Stimulated activated CD4-positive, alpha-beta T cell treated with anti-CD3 and anti-CD28 coated beads, Interleukin-4, amount 100 ng/mL, for 1 hour (primary cell): ENCODE measurements at places on chromosomes 2 and 18.

- DNase-seq: no peak
Observed at GRCh38 chr2:47386551-47386950, 16.4 kb upstream of the MSH2 start.

DNA sequence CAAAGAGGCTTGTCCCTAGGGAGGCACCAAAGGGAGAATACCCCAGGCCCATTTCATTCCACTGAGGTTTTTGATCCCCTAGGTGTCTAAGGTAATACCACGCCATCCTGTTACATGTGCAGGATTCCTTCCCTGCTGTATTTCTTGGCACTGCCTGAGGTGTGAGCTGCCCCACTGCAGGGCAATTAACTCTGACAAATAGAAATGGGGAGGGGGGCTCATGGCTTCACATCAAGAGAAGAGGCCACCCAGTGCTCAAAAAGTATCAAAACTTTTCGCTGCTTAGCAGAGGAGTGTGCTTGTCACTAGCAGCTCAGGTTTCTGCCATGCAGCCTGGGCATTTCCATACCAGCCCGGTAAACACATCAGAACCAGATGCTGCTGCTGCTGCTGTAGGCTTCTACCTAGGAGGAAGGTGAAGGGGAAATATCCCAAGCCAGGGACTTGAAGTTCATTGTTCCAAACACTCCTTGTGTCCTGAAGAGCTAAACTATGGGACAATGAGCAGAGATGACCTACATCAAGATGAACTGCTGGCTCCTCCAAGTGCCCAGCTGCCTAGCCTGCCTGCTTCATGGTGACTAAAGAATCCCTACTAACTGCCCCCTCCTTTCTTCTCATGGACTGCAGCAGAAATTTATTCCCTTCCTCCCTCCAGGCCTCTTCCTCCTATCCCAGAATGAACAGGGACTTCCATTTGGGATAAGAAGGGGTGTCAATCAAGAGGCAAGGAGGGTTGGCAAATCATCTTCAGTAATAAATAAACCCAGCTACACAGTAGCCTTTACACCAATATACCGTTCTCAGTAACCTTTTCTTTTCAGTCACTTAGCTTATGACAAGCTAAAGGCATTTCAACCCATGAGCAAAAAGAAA lies 16.4 kb downstream of the POU3F3 start:
- no peak for DNase-seq

- peak; percentile 26 for DNase-seq
Observed at GRCh38 chr18:49031511-49032188, 80.9 kb upstream of the SMAD7 start.

- no peak for DNase-seq
Observed at GRCh38 chr18:57794951-57795728, 8.0 kb downstream of the ATP8B1 start.

- DNase-seq: no peak
Observed at GRCh38 chr18:45122506-45122905, 441.8 kb downstream of the SETBP1 start.

GRCh38 chr2:101930847-101931246 lies 60.9 kb upstream of the IL1R2 start:
- no peak for DNase-seq

DNA sequence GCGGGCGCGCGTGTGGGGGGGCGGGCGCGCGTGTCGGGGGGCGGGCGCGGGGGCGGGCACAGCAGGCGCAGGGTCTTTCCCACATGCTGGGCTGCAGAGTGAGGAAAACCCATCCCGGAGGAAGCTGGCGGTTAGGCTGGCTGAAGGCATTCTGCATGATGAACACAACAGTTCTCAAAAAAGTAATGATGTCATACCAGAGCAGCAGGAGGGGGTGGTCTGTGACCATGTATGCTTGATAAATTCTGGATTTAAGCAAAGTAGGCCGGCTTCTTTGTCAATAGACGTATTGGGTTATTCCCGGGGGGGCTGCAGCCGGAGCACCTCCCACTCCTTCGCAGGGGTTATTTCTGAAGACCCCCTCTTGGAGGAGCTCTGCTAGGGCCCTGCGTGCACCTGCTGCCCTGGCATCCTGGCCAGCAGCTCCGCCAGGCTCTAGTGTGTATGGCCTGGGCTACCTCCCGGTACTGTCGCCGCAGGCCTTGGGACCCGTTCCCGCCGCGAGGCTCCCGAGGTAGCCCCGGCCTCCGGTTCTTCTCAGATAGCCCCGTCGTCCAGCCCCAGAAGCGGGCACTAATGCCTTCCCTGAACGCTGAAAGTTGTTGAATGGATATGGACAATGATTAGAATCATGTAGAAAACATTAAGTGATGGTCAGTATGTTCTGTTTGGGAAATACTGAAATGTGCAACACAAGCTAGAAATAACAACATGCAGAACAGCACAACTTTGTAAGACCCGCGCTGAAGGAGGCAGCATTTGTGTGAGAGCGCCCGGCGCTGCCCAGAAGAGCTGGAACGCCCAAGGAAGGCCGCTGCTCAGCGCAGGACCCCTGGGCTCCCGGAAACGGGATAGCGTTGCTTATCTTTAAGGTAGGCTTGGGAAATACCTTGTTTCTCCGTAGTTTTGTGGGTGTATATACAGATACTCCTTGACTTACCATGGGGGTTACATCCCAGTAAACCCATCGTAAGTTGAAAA lies 101.4 kb upstream of the RAB6C start:
- no peak for DNase-seq

- DNase-seq: no peak
Observed at GRCh38 chr2:119311371-119311770, 55.3 kb downstream of the C2orf76 start.

GRCh38 chr2:40367032-40367431 lies 84.9 kb downstream of the SLC8A1 start:
- DNase-seq: no peak

- no peak for DNase-seq
Observed at GRCh38 chr2:122703676-122704075, 948.2 kb downstream of the TSN start.

DNA sequence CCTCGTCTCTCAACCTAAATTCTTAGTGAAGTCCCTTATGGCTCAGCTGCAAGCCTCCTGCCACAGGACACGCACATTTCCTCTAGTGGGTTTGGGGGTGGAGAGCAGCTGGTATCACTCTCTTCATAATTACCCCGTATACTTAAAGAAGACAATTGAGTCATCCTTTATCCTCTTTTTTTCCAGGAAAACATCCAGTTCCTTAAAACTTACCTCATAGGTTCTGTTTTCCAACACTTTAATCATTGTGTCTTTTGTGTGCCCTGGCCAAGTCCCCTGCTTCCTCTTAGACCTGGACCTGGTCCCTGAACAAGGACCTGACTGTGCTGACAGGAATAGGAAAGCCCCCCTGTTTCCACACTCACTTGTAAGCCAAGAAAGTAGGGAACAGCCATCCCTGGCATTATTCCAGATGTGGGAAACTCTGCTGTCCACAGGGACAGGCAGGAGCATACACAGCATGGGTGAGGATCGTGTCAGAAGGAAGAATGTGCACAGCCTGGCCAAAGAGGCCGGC lies 42.3 kb upstream of the MYO1B start:
- no peak for DNase-seq

- DNase-seq: no peak
Observed at GRCh38 chr2:216541505-216541904, 42.9 kb downstream of the RPL37A start.

DNA sequence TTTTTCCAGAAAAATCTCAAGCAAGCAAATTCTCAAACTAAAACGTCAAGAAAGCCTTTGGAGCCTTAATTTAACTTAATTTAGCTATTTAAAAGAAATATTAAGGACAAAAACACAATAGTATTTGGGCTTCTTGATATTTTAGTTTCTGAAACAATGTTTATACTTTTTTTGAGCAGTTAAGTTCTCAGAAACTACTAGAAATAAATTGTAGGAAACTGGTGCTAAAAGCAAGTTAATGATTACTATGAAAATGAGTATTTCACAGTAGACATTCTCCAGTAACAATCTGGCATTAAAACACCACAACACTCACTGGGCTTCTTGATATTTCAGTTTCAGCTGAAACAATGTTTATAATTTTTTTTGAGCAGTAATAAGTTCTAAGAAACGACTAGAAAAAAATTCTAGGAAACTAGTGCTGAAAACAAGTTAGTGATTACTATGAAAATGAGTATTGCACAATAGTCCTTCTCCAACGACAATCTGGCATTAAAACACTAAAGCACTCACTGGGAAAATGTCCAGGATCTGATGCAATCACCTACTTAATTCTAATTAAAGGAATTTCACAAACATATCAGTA lies 45.1 kb downstream of the TRAK2 start:
- no peak for DNase-seq

DNA sequence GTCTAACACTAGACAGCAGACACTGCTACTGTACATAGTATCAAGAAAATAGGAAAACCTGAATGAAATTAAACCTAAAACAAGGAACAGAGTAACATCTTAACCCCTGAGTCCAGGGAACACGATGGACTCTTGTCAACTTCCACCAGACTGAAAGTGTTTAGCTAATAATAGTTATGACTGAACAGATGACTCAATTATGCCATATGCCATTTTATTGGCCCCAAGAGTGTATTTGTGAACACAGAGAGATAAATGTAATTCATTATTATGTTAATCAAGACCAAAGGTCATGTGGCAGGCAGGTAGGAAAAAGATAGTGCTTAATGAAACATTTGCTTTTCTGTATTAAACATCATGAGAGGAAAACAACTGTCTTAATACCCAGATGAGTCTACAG lies 58.0 kb downstream of the NYAP2 start:
- no peak for DNase-seq

DNA sequence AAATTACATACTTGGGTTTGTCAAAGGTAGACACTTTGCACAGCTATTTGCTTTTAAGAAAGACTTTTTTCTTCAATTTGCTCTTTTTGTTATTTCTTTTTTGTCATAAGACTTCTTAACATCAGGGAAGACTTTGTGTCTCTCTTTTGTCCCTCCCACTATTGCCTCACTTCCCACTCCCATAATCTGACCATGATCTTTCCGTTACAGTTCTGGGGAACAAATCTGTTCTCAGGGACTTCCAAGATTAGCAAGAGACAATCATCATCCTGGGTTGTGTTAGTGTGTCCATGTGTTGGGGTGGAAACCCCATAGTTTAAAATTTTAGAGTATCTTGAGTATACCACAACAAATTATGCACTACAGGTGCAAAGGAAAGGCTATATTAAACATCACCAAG lies 75.3 kb downstream of the REV1 start:
- no peak for DNase-seq

GRCh38 chr2:239022437-239023260 lies 174.8 kb downstream of the TWIST2 start:
- DNase-seq: no peak

- no peak for DNase-seq
Observed at GRCh38 chr18:34223164-34223892, 1.4 kb downstream of the NOL4 start.

- no peak for DNase-seq
Observed at GRCh38 chr2:217475791-217476190, 527.0 kb downstream of the TNS1 start.

DNA sequence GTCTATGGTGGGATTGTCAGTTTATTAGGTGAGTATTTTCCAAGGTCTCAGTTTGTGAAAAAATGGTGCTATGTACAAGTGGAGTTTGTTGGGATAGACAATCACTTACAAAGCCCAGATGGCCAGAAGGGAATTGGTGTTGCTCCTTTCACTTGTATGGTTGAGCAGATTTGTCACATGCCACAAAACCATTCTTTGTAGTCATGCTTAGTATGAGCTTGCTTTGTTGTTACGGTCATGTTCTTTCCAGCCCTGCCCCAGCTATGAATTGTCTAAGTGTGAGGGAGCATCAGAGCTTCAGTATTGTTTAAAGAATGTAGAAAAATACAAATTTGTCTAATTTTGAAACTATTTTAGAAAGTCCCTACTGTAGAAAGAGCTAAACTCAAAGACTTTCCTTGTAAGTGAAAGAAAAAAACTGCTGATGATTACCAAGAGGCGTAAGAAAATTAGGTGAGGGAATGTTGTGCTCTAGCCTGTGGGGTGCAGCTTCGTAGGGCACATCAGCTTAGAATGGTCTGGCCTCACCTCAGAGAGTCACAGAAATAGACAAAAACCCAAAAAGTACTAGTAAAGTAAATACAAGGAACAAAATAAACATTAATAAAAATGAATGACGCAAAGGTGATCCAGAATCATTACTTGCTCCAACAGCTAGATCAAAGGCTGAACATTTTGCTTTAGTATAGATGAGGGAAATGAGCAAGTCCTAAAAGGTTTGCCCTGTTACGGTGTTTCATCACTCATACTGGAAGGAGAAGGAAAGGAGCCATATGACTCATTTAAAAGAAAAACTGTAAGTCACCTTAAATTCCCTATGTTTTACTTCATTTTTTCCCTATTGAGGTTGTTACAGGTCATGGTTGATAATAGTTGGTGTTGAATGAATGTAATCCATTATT lies 9.2 kb downstream of the TGIF1 start:
- no peak for DNase-seq

DNA sequence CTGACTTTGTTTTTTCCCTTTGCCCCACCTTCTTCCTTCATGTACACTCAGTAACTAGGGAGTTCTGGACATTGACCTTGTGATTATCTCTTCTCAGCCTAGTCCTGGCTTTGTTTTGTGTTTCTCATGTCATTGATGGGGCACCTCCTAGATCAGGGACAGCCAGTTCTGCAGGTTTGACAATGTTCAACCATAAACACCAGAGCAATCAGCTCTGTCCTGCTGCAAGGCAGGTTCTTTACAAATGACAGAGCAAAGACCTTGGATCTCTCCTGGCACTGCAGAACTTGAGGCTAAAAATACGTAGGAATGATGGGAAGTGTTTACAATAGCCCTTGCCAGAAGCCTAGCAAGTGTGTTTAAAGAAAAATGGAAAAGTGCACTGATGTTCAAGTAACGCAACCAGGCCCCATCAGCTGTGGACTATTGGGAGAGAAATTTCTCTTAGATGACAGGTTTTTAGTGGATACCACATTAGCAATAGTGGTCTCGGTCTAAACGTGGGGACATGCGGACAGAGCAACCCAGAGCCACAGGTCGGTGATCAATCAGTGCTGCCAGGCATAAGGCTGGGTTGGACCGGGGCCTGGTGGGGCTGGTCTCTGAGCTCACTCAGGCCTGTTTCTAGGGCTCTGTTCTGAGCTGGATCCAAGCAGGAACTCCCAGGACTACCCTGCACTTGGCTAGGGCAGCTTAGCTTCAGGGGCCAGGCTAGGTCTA lies 76.8 kb downstream of the SOWAHC start:
- DNase-seq: no peak

- DNase-seq: no peak
Observed at GRCh38 chr18:6564950-6565814, 150.5 kb upstream of the L3MBTL4 start.

GRCh38 chr18:46073474-46074331 lies 1.6 kb upstream of the PSTPIP2 start:
- no peak for DNase-seq

- DNase-seq: no peak
Observed at GRCh38 chr2:103809415-103809814, 1044.5 kb upstream of the POU3F3 start.

- no peak for DNase-seq
Observed at GRCh38 chr2:45171136-45171501, 161.9 kb upstream of the SIX2 start.

DNA sequence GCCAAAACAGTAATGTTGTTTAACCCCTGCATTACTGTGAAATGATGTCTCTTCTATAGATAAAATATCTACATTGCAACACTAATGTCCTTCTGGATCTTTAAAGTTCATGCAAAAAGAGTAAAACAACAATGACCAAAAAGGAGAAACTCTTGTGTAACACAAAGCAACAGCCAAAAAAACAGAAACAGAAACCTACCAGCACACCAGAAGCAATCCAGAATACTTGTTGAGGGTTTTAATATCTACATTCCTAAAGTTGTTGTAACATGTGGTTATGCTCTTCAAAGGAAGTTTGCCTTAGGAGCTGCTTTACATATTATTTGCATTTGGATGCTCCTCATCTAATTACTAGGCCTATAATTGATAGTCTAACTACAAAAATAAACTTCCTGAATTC lies 157.2 kb downstream of the BABAM2 start:
- no peak for DNase-seq

GRCh38 chr2:39156846-39157245 lies 36.0 kb upstream of the SOS1 start:
- DNase-seq: no peak
